ENCODE measurements at places on chromosomes 3 and 15. TPM values are rescaled to one million over a fixed set of nuclear protein-coding genes. Genes with fewer than 3 reads are reported as not detected.

CLDN11 gene
- polyA plus RNA-seq = 192 TPM

DNA sequence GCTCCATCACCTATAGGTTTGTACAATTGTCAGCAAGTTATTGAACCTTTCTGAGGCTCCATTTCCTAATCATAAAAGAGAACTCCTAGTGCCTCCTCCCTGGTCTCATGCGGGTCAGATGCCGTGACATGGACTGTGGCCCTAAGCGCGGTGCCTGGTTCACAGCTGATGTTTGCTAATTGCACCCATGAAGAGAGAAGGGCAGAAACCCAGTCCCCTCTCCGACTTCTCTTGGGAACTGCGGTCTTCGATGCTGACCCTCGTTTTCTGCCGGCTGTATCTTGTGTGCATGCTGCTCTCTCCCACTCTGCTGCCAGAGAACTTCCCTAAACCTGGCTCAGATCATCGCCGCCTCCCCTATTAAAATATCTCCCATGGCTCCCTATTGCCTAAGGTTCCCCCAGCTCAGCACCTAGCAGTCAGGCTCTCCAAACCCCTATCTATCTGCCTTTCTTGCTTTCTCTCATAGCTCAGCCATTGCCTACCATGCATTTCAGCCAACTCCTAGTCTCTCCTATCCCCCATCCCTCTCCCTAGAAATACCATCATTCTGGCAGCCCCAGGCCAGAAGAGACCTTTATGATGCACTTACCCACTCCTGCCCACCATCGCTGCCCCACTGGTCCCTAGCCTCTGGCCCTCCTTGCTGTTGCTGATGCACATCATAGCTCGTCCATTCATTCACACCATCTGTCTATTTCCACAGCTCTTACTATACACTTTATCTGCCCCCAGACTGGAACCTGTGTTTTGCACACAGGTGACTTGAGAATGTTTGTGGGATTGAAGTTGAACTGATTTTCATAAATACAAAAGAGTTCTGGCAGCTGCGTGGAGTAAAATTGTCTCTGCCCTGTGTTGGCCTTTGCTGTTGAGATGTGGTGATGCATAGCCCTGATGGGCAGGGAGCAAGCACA lies 6.6 kb downstream of the ISG20 start:
- DNase-seq = no peak

ALPK3 gene
- polyA plus RNA-seq = 20.7 TPM

CTXND1 gene
- polyA plus RNA-seq = 11.0 TPM

- no peak for DNase-seq
These were observed 103.0 kb upstream of the DPPA4 start for GRCh38 chr3:109440353-109440752.

DNA sequence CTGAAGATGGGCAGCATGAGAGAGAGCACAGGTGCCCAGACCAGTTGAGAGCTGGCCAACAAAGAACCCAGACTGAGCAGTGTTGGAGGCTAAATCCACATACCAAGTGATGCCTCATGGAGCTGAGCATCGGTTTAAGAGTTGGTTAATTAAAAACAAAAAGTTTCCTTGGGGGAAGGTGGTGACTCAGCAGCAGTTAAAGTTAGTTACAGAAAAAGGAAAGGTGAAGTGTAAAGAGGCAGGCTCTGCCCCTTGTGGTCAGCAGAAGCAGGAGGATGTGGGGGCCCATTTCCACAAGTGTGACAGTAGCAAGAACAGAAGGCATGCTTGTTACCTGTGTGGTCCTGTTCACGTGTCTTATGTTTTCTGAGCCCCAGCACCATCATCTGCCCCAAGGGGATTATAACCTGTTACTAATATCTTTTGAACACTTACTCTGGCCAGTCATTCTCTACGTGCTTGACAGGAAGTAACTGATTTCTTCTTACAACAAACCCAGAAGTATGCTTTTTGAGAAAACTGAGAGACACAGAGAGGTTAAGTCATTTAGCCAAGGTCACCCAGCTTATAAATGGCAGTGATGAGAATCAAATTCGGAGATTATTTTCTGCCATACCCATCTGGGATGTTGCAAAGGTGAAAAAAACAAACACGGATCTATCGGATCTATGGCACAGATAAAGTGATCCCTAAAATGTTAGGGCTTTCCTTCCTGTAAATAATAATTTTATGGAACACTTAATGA lies 91.0 kb downstream of the EPHB1 start:
- DNase-seq = no peak

DNA sequence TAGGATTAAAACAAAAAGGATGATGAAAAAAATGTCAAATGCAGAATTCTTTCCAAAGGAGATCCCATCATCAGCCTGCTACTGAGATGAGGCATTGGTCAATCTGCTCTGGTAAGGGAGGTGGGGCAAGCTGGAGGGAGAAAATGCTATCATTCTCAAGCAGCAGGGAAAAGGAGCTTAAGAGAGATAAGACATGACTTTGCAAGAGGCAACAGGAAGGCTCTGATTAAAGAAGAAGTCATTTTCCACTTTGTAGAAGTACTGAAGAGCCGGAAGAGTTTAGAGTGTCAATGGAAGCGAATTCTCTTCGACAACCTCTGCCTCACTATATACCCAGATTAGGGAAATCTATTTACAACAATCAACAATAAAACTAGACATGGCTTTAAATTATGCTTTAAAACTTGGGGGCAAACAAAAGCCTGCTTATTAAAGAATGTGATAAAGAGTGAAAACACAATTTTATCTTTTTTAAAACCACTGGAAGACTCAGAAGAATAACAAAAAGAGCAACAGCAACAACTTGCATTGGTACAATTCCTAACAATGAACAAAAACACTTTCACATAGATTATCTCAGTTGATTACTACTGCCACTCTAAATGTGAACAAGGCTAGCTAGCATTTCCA lies 81.8 kb upstream of the NANOGP8 start:
- DNase-seq = no peak

Data from left kidney (tissue), 8 donors.